Calu3 (cell line): ENCODE measurements at places on chromosomes 2 and 18. TPM values are rescaled to one million over a fixed set of nuclear protein-coding genes. Genes with fewer than 3 reads are reported as not detected.

DNA sequence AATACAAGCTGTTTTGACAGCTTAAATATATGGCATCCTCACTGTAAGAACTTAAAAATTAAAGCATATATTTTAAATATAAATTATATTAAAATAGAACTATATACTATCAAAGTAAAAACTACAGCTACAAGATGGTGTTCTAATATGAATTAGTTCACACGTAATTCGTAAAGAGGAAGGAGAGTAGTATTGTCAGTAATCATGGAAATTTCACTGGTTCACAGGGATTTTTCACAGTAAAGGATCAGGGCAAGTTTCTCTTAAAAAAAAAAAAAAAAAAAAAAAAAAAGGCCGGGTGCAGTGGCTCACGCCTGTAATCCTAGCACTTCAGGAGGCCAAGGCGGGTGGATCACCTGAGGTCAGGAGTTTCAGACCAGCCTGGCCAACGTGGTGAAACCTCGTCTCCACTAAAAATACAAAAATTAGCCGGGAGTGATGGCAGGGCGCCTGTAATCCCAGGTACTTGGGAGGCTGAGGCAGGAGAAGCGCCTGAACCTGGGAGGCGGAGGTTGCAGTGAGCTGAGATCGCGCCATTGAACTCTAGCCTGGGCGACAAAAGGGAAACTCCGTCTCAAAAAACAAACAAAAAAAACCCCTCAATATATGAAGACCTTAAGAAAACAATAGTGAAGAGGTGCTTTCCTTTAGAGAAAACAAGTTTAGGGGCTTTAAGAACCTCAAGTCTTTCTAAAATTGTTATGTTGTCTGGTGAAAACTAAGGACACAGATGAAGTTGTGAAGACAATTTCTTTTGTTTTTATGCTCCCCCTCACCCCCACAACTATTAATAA, 32.5 kb downstream of the PNO1 start:
- DNase-seq: no peak

DNA sequence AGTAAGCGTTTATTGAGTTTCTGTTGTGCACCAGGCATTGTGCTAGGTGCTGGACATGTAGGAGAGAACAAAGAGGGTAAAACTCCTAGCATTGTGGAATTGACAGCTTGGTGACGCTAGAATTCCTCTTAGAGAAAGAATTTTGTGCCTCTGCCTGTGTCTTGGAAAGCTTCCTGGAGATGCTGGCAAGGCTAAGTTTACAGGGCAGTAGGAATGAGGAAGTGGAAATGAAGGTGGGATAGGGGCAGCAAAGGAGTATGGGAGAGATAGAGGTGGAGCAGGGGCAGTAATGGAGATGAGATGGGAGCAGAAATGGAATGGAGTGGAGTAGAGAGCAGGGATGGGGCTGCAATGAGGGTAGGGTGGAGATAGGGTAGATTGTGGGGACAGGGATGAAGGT, 29.8 kb downstream of the GPR39 start:
- no peak for DNase-seq

DNA sequence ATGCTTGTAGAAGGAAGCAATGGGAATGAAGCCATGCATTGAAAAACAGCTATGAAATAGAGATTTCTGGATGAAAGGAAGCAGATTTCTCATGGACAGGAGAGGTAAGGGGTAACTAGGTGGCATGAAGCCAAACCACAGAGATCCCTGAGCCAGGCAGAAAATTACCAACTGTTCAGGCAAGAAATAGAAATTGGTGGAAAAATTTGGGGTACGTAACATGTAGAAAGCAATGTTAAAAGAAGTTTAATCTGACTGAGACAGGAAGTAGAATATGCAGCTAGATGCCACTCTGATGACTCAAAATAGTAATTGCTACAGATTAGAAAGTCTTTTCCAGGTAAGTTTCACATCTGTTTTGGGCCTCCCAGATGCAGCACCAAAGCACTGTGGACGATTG, 928.5 kb upstream of the CELF4 start:
- peak; percentile 21 for DNase-seq

The SLC25A52 gene
- not detected in 2 replicates for total RNA-seq

The VWA3B gene
- total RNA-seq: not detected in 2 replicates

DNA sequence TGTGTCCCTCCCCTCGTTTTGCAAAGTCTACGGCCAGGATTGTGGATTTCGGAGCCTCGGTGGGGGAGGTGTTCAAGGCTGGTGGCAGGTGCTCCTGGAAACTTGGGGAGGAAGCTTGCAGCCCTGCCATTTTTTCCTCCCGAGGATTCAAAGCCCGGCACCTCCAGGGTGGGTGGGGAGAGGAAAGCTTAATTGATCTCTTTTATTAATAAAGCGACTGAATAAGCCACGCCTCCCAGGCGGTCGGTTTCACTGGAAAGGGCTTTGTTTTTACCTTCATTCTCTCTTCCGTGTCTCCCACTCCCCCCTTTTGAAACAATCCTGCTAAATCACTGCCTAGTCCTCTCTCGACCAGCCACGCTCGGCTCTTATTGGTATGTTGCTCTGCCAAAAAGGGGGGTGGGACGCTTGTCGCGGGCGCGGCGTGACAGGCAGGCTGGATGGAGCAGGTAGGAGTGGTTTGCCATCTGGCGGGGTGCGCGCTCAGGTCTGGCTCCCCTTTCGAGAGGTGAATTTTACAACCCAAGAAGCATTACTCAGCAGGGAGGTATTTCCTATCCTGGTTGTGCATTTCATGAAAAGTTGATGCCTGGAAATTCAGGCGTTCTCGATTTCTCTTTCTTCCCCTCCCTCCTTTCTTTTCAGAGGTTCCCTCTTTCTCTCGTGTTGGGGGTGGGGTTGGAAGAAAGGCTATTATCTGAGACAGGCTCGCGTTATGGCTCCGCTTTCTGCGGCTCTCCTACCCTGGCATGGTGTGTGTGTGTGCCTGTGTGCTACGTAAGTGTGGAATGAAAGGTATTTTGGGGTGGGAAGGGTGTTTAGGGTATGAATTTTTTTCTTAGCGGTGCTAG, 1.4 kb downstream of the NEDD4L start:
- peak; percentile 80 for DNase-seq

GRCh38 chr2:144607891-144608521, 88.1 kb upstream of the ZEB2 start:
- no peak for DNase-seq

DNA sequence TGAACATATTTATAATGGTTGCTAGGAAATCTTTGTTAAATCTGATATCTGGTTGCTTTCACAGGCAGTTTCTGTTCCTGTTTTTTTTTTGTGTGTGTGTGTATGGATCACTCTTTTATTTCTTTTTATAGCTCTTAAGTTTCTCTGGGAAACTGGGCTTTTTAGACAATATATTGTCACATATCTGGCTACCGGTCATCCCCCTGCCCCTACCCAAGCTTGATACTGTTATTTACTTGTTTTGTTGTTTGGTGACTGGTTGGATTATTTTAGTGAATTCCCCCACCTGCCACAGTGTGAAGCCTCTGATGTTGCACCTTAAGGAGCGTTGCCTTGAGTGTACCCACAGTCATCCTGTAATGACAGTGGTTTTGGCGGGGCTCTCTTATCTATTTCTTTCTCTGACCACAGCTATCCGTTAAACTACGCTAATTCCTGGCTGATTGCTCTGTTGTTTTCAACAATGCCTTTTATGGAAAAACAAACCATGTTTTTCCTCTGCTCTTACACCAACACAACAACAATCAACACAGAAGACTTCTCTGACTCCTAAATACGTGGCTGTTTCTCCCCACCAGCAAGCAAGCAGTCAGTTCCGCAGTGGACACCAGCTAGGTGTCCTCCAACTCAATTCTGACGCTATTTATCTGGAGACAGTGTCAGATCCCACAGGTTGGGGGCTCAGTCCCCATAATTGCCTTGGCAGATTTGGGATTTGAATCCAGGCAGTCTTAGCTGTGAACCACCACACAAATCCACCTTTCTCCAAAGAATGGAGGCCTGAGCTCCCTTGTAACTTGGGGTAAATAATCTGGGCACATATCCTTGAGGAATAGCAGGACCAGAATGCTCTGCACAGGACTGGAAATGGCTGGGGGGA, 10.9 kb downstream of the GNLY start:
- no peak for DNase-seq

DNA sequence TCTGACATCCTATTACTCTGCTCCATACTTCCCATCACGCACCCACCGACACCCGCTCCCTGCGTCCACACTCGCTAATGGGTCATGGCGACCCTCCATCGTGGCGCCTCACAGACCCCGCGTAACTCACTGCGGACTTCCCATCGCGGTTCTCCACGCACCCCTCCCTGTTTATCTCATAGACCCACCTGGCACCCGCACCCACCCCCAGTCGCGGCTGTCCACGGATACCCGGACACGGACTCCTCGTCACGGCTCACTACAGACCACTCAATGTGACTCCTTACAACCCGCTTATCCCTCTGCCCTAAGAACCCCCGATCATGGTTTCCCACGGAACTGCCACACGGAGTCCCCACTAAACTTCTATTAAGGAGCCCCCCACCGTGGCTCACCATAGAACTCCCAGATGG, 458 bp downstream of the CXXC1 start:
- no peak for DNase-seq

The EMILIN1 gene
- total RNA-seq: 0.12 and 0.19 TPM in 2 replicates

- DNase-seq: no peak
Observed at GRCh38 chr2:88181511-88181910, 11.4 kb downstream of the THNSL2 start.

The FOXI3 gene
- total RNA-seq: not detected in 2 replicates

GRCh38 chr2:188078534-188078933, 213.1 kb upstream of the GULP1 start:
- no peak for DNase-seq

The CBLN2 gene
- 0.24 TPM in 1 of 2 replicates, not detected in the other for total RNA-seq

GRCh38 chr2:120562218-120563005, 173.3 kb upstream of the GLI2 start:
- no peak for DNase-seq

DNA sequence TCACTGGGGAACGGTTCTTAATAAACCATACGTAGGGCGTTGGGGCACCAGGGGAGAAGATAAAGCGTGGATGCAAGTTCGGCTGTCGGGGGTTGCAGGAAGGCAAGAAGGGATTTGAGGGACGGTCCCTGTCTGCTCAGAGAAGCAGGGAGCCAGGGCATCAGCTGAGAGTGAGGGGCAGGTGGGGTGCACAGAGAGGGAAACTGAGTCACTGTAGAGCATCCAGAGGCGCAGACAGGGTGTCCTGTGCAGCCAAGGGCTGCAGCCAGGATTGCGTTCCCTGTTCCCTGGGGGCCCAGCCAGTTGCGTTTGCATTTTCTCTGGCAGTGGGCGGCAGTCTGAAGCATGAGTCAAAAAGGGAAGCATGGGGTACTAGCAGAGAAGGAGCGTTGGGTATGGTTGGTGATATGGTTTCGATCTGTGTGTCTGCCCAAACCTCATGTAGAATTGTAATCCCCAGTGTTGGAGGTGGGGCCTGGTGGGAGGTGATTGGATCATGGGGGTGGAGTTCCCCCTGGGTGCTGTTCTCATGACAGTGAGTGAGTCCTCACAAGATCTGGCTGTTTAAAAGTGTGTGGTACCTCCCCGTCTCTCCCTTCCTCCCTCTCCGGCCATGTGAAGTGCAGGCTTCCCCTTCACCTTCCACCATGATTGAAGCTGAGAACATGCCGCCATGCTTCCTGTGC, 202.9 kb downstream of the NDUFA10 start:
- DNase-seq: no peak

GRCh38 chr2:168200930-168201583, 46.3 kb downstream of the STK39 start:
- DNase-seq: no peak

GRCh38 chr2:205670292-205670691, 12.0 kb upstream of the NRP2 start:
- no peak for DNase-seq

DNA sequence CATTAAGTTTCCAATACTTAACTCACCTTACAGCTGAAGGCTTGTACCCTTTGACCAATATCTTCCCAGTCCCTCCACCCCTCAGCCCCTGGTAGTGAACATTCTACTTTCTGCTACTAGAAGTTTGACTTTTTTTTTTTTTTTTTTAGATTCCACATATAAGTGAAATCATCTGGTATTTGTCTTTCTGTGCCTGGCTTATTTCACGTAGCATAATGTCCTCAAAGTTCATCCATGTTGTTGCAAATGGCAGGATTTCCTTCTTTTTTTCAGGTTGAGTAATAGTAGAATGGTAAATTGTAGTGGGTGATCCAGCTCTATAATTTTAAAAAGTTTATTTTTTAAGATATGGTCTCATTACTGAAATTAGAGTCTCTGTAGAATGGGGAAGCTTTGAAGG, 316.0 kb downstream of the MTX2 start:
- no peak for DNase-seq

GRCh38 chr2:28160986-28161425, 231.7 kb upstream of the FOSL2 start:
- no peak for DNase-seq

DNA sequence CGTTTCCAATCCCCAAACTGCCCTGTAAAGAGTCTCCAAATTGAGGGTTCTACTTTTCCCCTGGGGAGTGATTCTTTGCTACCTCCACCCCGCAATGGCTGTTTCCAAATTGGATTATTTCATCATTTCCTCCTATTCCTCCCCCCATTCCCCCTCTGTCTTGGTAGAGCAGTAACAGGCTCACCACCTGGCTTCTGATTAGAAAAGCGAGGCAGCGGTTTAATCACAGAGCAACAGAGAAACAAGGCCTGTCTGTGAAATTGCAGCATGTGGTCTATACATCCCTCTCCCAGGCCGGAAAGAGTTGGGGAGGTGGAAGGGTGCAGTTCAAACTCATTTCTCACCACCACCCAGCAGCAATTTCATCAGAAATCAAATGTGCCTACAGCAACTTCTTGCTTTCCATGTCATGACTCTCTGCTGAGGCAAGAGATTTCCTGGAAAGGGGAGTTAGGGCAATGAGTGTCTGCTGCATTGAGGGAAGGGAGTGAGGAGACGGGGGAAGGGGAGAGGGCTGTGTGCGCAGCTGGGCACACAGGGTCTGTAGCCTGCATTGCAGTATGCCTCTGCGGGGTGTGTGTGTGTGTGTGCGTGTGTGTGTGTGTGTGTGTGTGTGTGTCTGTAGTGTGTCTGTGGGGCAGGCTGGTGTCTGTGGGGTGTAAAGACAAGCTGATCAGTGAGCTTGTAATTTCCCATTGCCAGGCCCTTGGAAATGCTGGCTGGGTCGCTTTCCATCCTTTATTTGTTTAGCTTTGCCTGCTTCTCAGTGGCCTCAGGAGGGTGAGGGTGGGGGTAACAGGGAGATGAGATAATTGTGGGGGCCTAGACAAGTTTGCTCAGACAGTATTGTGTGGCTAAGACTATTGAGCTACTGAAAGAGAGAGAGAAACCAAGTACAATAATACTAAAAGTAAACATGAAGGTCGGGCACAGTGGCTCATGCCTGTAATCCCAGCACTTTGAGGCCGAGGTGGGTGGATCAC, 13.5 kb upstream of the IGFBP2 start:
- no peak for DNase-seq

The ZNF407 gene
- total RNA-seq: 15.1 and 17.4 TPM in 2 replicates
